ENCODE measurements at places on chromosomes 5 and 9.

DNA sequence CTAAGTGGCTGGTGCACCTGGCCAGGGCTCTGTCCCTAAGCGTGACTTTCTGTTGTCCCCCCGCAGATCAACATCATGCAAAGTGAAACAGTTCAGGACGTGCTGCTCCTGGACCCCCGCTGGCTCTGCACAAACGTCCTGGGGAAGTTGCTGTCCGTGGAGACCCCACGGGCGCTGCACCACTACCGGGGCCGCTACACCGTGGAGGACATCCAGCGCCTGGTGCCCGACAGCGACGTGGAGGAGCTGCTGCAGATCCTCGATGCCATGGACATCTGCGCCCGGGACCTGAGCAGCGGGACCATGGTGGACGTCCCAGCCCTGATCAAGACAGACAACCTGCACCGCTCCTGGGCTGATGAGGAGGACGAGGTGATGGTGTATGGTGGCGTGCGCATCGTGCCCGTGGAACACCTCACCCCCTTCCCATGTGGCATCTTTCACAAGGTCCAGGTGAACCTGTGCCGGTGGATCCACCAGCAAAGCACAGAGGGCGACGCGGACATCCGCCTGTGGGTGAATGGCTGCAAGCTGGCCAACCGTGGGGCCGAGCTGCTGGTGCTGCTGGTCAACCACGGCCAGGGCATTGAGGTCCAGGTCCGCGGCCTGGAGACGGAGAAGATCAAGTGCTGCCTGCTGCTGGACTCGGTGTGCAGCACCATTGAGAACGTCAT, 19.7 kb upstream of the CTSL start:
- DNase-seq: no peak

DNA sequence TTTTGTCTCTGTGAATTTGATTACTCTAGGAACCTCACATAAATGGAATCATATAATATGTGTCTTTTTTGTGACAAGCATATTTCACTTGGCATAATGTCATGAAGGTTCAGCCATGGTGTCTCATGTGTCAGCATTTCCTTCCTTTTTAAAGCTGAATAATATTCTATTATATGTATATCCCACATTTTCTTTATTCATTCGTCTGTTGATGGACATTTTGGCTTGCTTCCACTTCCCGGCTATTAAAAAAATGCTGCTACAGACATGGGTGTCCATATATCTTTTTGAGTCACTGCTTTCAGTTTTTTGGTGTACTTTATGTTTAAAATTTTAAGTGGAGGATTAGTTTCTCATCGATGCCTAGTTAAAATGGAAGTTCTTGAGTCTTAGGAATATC, 59.8 kb upstream of the C5orf63 start:
- no peak for DNase-seq

DNA sequence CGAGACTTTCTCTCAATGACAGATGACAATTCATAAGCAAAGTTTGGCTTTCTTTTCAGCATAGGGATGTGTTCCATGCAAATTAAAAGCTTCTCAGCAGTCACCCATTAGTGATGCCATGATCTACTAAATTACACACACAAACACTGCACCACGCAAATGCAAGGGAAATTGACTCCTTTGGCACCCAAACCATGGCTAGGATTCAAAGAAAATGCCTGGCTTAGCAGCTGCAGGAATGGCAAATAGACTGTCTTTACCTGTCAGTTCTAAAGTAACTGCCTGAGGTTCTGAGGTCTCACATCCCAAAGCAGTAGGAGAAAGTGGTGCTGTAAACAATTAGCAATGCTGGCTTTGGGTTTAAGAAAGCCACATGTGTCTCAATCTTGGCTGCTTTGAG, 108.6 kb upstream of the ATP10B start:
- DNase-seq: no peak

DNA sequence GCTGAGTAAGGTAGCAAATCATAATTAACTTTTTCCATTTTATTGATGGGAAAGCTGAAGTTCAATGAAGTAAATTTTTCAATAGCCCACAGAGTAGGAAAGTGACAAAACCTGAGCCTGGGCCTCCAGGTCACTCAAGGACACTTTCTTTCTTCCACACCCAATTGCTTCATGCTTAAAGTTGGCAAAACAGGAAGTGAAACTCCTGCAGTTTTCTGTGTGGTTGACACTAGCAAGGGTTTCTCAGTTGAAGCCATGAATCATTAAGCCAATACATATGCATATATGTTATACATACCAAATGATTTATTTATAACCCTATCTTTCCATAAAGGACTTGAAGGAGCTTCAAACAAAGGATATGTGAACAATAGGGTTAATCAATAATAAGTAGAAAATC, 13.9 kb downstream of the TLR4 start:
- DNase-seq: no peak

DNA sequence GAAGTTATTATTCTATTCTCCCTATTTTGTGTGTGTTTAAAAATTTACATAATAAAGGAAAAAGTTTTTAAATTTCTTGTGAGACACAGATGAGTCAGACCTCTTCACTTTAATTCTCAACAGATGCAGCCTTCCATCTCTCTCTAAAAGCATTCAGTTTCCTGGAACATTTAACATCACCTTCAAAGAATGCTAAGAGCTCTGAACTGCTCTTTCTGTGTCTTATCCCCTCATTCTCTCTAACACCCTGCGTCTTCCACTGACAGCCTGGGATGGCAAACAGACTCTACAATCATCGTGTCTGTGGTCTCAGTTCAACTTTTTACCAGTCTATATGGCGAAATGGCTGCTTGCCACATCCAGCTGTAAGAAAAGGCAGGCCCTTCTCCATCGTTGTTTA, 173.0 kb downstream of the HINT1 start:
- DNase-seq: no peak

- DNase-seq: no peak
Measured at GRCh38 chr5:132776938-132777208, 166 bp downstream of the SEPTIN8 start.

DNA sequence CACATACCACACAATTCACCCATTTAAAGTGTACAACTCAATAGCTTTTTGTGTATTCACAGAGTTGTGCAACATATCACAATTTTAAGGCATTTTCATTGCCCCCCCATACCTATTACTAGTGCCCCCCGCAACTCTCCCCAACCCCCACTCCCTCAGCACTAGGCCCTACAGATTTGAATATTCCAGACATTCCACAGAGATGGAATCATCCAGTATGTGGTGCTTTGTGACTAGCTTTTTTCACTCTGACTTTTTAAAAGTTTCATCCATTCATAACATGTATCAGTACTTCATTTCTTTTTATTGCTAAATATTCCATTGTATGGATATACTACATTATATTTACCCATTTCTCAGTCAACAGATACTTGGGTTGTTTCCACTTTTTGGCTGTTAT, 102.9 kb upstream of the LRRTM2 start:
- no peak for DNase-seq

GRCh38 chr5:135364421-135365262, 34.4 kb downstream of the MACROH2A1 start:
- no peak for DNase-seq

- DNase-seq: peak; percentile 48
Measured at GRCh38 chr5:168076561-168076991, 214.9 kb upstream of the WWC1 start.

GRCh38 chr5:10660720-10661387, 97.0 kb downstream of the ANKRD33B start:
- no peak for DNase-seq
